Nephron progenitor cell (in vitro differentiated cells): ENCODE measurements at places on chromosomes 1 and 21.

GRCh38 chr1:114178936-114179335, 25.3 kb upstream of the SYT6 start:
- no peak for DNase-seq

DNA sequence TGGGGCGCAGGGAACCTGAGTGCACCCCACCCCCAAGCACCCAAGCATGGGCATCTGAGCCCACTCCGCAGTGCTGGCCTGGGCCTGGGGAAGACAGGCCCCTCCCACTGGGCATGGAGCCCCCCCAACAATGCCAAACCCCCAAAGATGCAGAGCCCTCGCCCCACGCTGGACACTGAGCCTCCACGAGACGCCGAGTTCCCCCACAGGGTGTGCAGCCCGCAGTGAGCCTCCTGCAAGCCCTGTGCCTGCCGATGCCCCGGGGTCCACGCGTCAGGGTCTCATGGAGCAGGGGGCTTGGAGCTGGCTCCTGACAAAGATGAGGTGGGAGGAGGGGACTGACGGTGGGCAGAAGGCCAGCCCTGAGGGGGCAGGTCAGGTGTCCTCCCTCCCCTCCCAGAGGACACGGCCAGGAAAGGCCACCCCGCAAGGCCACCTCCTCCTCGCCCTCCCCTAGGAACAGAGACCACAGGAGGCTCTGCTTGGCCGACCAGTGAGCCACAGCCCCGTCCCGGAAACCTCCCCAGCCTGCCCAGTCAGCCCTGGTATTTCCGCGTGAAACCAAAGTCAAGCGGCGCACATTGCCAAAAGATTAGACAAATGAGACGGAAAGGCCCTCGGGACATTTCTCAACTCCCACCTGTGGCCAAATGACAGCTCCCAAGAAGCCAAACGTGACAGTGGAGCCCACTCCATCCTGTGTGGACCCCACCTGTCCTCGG, 33.4 kb downstream of the MEGF6 start:
- no peak for DNase-seq

GRCh38 chr1:15352128-15352957, 57.3 kb upstream of the EFHD2 start:
- no peak for DNase-seq

GRCh38 chr1:93751377-93752250, 70.0 kb upstream of the BCAR3 start:
- no peak for DNase-seq

DNA sequence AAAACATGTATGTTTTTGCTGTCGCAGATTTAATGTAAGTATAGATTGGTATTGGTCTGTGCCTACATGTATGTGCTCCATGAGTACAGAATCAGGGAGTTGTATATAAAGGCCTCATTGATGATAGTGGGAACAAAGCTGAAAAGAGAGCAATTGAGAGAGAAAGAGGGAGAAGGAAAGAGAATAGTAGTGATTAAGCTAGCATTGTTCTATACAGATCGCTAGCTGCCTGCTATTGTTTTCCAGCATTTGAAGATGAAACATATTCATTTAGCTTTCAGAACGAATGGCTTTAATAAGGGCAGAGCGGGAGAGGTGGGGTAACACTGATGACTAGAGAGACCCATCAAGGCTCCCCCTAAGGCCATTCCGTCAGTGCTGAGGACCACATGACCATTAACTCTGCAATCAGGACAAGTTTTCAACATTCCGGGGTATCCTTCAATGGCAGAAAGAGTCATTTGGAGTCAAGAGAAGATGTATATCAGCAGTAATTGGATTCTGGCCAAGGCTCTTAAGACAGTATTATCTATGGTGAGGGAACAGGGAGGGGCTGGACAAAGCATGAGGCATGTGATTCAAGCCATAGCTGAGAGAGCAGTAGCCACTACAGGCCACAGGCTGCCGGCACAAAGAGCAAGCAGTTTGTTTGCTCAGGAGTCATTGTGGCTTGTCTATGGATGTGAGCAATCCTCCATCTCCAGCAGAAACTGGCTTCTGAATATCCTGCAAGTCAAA, 176.5 kb downstream of the PBX1 start:
- DNase-seq: no peak
